A549 treated with CORT108297 at 1 μM for 4 hours (cell line): ENCODE measurements at places on chromosomes 7 and 10. TPM values are rescaled to one million over a fixed set of nuclear protein-coding genes. Genes with fewer than 3 reads are reported as not detected.

Gene CDH23
- 1.8 to 2.8 TPM (median 2.5 TPM) in 5 replicates for total RNA-seq

Gene ADAM22
- total RNA-seq, result 0.18 to 0.40 TPM (median 0.34 TPM) in 5 replicates

Gene KEL
- not detected in 5 replicates for total RNA-seq

Gene NEUROD6
- total RNA-seq, result not detected in 5 replicates

Gene CABCOCO1
- total RNA-seq, result 0.11 to 0.86 TPM (median 0.30 TPM) in 5 replicates

Gene GATA3
- 4.5 to 6.0 TPM (median 5.5 TPM) in 5 replicates for total RNA-seq

Gene PDLIM1
- 152 to 163 TPM (median 161 TPM) in 5 replicates for total RNA-seq

Gene DBNL
- total RNA-seq, result 56.5 to 77.6 TPM (median 70.8 TPM) in 5 replicates

Gene HYAL4
- total RNA-seq, result not detected in 5 replicates

Gene EFCAB10
- total RNA-seq, result 2.4 to 3.7 TPM (median 3.0 TPM) in 5 replicates

Gene COL26A1
- total RNA-seq, result 0.32 to 0.58 TPM (median 0.49 TPM) in 5 replicates

Gene LIPM
- not detected in 5 replicates for total RNA-seq

Gene TMEM196
- not detected in 5 replicates for total RNA-seq

Gene CFAP69
- 1.4 to 3.8 TPM (median 2.5 TPM) in 5 replicates for total RNA-seq

Gene DENND11
- total RNA-seq, result 5.4 to 7.0 TPM (median 6.7 TPM) in 5 replicates

Gene KDM7A
- 1.7 to 3.1 TPM (median 2.1 TPM) in 5 replicates for total RNA-seq

Gene AZGP1
- total RNA-seq, result 0.06 TPM in 1 of 5 replicates, not detected in the others

Gene LRIT1
- not detected in 5 replicates for total RNA-seq

Gene GRID2IP
- total RNA-seq, result 0.02 TPM in 1 of 5 replicates, not detected in the others

Gene SCD
- total RNA-seq, result 136 to 190 TPM (median 165 TPM) in 5 replicates

Gene PRR15
- 1.1 to 2.6 TPM (median 2.2 TPM) in 5 replicates for total RNA-seq

Gene ANXA8L1
- 86.4 to 129 TPM (median 111 TPM) in 5 replicates for total RNA-seq

Gene UCN3
- not detected in 5 replicates for total RNA-seq

Gene DNAJC12
- total RNA-seq, result 55.1 to 79.5 TPM (median 64.3 TPM) in 5 replicates

Gene CRPPA
- total RNA-seq, result 0.45 to 0.85 TPM (median 0.57 TPM) in 5 replicates

Gene NPC1L1
- 0.01 to 0.08 TPM (median 0.06 TPM) in 5 replicates for total RNA-seq

Gene FAM25A
- total RNA-seq, result 0.56 TPM in 1 of 5 replicates, not detected in the others

Gene SRRM3
- total RNA-seq, result 6.3 to 10.0 TPM (median 8.5 TPM) in 5 replicates

Gene NRP1
- total RNA-seq, result 65.7 to 105 TPM (median 89.0 TPM) in 5 replicates

Gene VWDE
- total RNA-seq, result 0.39 to 0.63 TPM (median 0.53 TPM) in 5 replicates

Gene SPDYE16
- 0.03 to 0.14 TPM (median 0.05 TPM) in 3 of 5 replicates, not detected in the others for total RNA-seq

Gene NEUROG3
- total RNA-seq, result not detected in 5 replicates

Gene GRID1
- 0.18 to 0.44 TPM (median 0.24 TPM) in 5 replicates for total RNA-seq

Gene GIMAP4
- total RNA-seq, result not detected in 5 replicates

Gene IFIT1B
- total RNA-seq, result not detected in 5 replicates

Gene AFAP1L2
- total RNA-seq, result 21.0 to 29.6 TPM (median 27.0 TPM) in 5 replicates

Gene ZNF804B
- total RNA-seq, result not detected in 5 replicates

Gene PDSS1
- 14.9 to 17.5 TPM (median 15.6 TPM) in 5 replicates for total RNA-seq

Gene NUTM2E
- total RNA-seq, result 0.27 to 0.53 TPM (median 0.36 TPM) in 5 replicates

Gene PTPRZ1
- total RNA-seq, result not detected in 5 replicates

Gene SGPL1
- total RNA-seq, result 25.5 to 33.9 TPM (median 28.8 TPM) in 5 replicates

Gene SPDYE2
- total RNA-seq, result not detected in 5 replicates
